ENCODE measurements at places on chromosomes 4 and X.

DNA sequence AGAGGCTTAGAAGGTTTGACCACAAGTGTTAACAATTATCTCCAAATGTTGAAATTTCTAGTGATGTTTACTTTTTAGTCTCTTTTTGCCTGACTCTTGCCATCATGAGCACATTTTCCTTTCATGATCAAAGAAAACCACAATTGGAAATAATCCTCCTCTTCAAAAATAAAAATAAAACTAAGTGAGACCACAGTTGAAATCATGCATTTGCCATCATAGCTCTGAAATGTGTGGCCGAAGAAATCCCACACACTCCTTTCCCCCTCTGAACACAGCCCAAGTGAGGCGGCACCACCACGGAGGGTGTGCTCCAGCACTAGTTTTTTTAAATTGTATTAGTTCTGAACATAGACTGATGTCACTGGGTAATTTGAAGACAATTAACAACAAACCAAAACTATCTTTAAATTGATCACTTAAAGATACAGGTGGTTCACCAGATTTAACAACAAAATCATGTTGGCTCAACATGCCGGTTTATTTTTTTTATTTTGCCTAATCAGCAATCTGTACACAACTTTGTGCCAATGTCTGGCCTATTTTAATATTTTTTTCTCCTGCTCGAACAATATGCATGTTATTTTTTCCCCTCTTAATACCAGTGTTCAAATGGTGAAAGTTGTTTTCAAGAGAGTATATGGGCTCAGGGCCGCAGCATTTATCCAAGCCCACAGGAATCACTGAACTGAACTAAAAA is 17.6 kb downstream of the APBB2 start:
- H3K27ac ChIP-seq = no peak overlapping the region
- DNase-seq = no peak
- no peak overlapping the region for H3K4me3 ChIP-seq
- no peaks in the 10 kb centered on the region for H3K36me3 ChIP-seq

- DNase-seq = no peak
- H3K27ac ChIP-seq = no peak overlapping the region
- H3K27me3 ChIP-seq = no peaks in the 10 kb centered on the region
- no peak overlapping the region for H3K4me3 ChIP-seq
- no peaks in the 10 kb centered on the region for H3K4me1 ChIP-seq
These were observed 388.2 kb upstream of the INTU start for GRCh38 chr4:127244515-127244914.

GRCh38 chrX:9656871-9657270 is 108.8 kb downstream of the GPR143 start:
- H3K27me3 ChIP-seq = no peaks in the 10 kb centered on the region
- peaks cover 16% of the 10 kb centered on the region for H3K36me3 ChIP-seq
- no peak overlapping the region for H3K4me3 ChIP-seq
- DNase-seq = no peak

DNA sequence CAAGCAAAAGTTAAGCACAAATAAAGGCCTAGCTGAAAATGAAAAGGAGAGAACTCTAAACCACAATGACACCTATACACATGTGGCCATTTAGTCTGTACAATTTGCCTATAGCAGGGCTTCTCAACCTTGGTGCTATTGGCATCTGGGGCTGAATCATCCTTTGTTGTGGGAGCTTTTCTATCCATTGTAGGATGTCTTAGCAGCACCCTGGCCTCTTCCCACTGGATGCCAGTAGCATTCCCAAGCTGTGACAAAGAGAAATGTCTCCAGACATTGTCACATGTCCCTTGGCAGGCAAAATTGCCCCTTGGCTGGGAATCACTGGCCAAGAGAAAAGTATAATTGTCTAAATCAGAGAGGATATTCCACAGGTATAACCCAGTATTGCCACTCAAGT is 13.5 kb upstream of the PRPS2 start:
- H3K36me3 ChIP-seq = no peaks in the 10 kb centered on the region
- no peaks in the 10 kb centered on the region for H3K4me1 ChIP-seq

DNA sequence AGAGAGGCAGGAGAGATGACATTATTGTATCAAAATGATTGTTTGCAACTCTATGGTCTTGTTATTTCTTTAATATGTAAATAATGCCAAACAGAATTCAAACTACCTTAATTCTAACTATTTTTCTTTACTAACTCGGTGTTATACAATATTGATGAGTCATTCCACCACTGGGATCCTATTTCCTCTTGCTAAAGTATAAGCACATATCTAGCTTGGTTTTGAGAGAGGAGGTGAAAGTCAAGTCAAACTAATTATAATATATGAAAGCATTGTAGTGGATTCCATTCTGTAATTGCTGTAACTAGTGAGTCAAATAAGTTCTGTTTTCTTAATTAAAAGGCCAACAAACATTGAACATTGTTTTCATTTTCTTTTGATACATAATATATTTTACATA is 837.6 kb downstream of the PDHA2 start:
- no peaks in the 10 kb centered on the region for H3K36me3 ChIP-seq
- H3K27ac ChIP-seq = no peak overlapping the region
- no peaks in the 10 kb centered on the region for H3K27me3 ChIP-seq
- H3K4me3 ChIP-seq = no peak overlapping the region

GRCh38 chrX:40148385-40149285 is 50.9 kb upstream of the BCOR start:
- H3K36me3 ChIP-seq = no peaks in the 10 kb centered on the region
- no peak overlapping the region for H3K4me3 ChIP-seq
- H3K4me1 ChIP-seq = peaks cover 4% of the 10 kb centered on the region

DNA sequence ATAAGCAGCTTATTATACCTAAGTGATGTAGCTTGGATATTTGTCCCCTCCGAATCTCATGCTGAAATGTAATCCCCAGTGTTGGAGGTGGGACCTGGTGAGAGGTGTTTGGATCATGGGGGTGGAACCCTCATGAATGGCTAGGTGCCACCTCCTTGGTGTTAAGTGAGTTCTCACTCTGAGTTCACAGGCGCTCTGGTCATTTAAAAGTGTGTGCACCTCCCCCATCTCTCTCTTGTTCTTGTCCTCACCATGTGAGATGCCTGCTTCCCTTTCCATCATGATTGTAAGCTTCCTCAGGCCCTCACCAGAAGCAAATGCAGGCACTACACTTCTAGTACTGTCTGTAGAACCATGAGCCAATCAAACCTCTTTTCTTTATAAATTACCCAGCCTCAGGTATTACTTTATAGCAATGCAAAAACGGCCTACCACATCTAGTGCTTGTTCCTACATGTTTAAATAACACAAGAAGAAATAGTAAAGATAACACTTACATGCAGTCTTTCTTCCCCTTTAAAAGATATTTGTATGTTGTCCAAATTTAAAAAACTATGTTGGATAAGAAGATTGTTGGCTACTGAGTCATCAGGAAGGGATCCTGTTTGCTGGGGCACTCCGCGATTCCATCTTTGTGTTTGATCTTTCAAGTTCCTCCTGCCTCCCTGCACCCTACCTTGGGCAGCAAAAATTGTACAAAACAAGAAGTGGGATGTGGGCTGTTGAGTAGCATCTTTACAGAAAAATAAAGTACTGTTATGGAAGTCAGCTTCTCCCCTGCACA is 29.7 kb downstream of the PPP1R2C start:
- no peaks in the 10 kb centered on the region for H3K36me3 ChIP-seq
- H3K4me3 ChIP-seq = no peak overlapping the region
- no peaks in the 10 kb centered on the region for H3K27me3 ChIP-seq
- no peak for DNase-seq

DNA sequence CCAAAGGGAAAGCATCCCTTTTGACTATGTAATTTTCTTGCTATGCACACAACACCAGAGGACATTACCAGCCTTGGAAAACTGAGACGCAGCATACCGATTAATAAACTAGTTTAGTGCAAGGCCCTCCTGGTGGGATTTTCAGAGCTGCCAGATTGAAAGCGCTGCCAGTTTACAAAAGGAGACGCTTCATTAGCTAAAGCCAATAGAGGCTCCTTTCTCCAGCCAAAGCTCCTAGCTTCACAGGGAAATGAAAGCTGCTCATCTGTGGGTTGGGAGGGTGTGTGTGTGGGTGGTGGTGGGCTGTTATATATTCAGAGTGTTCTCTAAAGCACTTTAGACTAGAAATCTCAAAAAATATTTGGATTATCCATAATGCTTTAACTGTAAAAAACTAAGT is 32.4 kb downstream of the SPANXN4 start:
- no peak for DNase-seq
- no peak overlapping the region for H3K27ac ChIP-seq
- no peaks in the 10 kb centered on the region for H3K4me1 ChIP-seq
- H3K4me3 ChIP-seq = no peak overlapping the region
- no peaks in the 10 kb centered on the region for H3K27me3 ChIP-seq

DNA sequence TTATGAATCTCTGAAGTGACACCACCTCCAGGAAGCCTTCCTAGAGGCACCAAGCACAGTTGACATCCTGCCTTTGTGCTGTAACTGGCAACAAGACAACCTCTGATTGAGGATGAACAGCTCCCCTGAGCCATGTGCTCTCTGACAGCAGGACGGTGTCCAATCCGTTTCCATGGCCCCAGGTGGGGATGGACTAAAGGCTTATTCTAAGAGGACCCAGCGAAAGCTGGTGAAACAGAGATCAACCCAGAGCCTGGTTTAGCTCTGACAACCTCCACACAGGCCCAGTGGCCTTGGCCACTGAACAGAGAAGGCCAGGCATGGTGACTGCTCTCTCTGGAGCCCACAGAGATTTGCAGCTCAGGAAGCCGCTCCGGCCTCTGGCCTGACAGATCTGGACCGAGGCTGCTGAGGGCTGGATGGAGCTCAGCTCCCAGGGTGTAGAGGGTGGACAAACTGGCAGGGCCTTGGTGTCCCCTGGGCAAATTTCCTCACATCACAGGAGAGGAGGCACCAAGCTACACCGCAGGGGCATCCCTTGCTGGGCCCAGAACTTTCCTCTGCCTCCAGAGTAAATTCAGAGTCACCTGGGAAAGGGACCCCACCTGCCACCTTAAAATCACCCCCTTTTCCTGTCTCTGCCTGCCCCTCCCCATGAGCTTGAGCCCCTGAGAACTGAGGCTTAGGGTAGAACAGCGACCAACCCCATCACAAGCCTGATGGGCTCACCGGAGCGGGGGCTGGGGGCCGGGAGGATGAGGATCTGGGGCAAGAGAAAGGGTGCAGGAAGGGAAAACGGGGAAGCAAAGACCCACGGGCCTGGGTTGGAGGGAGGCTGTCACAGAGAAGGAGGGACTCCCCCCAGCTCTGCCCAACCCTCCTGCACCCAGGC is 40.2 kb downstream of the HMX1 start:
- no peak overlapping the region for H3K27ac ChIP-seq
- no peak for DNase-seq
- H3K36me3 ChIP-seq = no peaks in the 10 kb centered on the region
- H3K27me3 ChIP-seq = peaks cover 5% of the 10 kb centered on the region
- no peaks in the 10 kb centered on the region for H3K4me1 ChIP-seq
- no peak overlapping the region for H3K4me3 ChIP-seq

GRCh38 chrX:154036513-154036912 is 16.8 kb upstream of the IRAK1 start:
- H3K4me3 ChIP-seq = no peak overlapping the region
- peak; percentile 54 for DNase-seq
- no peaks in the 10 kb centered on the region for H3K27me3 ChIP-seq
- H3K4me1 ChIP-seq = peaks cover 33% of the 10 kb centered on the region
- H3K27ac ChIP-seq = peak overlapping the region; percentile 60
